ENCODE measurements at places on chromosomes 6 and 20.

DNA sequence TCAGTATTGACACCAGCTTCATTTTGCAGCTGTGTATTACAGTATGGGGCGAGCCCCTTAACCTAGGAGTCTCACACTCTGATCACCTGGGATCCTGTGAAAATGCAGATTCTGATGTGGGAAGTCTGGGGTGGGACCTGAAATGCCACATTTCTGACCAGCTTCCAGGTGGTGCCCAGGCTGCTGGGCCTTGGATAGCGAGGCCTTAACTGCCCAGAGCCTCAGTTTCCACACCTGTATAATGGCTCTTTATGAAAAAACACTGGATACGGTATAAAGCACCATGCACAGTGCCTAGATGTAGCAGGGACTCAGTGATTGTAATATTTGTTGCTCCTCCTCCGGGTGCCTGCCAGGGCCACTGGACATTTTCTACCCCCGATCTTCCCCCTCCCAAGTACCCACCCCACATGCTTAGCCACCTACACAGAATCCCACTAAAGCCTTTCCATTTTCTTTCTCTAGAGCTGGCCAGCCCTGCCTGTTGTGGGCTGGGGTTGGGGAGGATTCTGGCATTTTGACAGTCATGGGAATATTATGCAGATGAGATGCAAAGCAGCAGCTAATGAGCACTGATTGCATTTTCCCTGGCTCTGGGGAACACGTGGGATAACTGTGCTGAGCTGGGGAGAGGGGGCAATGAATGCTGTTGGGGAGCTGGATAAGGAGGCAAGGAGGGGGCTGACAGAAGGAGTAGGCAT is 44.8 kb downstream of the SPDEF start:
- no peak for DNase-seq

GRCh38 chr6:85137865-85138264 is 312.0 kb upstream of the NT5E start:
- no peak for DNase-seq

GRCh38 chr6:157911786-157912185 is 69.9 kb upstream of the SYNJ2 start:
- no peak for DNase-seq

DNA sequence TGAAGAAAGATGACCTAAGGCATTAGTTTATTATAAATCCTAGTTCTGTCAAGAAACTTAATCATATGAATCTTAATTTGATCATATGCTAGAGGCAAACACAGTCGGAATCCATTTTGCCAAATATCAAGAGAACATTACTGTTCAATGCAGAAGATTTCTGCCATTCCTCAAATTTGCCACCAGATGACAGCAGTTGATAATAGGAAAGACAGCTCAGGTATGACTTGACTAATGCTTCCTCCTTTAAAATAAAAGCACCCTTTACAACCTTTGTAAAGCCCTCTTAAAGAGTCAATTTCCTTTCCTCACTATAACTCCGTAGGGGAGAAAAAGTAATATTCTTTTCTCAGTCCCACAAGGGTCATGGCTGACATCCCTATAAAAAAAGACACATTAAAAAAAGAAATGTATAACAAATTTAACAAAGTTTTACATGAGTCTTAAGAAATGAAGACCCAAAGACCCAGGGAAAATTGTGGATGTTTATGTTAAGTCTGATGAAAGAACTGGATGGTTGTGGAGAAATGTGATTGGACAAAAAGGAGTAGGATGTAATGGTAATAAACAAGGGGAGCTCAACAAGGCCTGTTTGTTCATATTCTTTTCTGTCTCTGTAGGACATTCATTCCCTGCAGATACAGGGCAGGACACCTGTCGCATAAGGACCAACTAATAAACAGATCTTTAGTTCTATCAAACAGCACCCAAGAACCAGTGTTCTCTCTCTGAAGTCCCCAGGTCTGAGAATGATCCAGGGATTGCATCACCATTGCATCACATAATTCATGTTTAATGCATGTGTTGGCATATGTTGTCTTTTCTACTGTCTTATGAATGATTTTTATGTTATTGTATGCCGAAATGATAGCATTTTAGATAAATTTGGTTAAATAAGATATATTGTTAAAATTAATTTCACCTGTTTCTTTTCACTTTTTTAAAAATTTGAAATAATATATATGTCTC is 23.0 kb upstream of the IL17A start:
- no peak for DNase-seq

- no peak for DNase-seq
Observed at GRCh38 chr6:112938650-112939049, 591.5 kb downstream of the RFPL4B start.

DNA sequence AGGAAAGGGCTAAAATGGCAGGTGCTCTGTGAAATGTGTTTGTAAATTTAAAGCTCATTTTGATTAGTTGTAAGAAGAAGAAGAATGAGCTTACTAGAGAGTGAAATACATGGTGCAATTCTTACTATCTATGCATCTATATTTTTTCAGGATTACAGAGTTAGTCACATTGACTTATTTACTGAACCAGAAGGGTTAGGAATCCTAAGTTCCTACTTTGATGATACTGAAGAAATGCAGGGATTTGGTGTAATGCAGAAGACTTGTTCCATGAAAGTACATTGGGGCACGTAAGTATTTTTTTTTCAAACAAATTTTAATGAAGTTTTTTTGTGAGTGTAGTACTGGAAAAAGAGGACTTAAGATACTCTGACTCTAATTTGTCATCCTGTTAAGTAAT is 99.3 kb downstream of the RTN4IP1 start:
- DNase-seq: no peak

- DNase-seq: no peak
Observed at GRCh38 chr20:36585410-36586125, 12.2 kb downstream of the TGIF2 start.

DNA sequence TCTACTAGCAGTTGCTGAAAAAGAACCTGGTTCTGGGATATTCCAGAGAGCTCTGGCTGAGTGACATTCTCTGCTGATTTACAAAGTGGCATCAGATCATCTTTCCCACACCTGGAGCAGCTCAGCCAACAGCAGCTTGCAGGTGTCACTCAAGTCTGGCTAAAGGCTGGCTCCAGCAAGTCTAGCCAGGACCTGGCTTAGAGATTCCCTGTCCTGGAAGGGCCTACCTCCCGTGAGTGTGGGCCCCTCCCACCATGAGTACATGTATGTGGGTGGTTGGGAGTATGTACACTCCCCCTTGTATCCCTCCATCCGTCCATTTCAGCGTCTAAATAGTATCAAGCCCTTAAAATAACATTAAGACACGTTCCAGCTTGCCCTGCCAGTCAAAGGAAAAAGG is 539.3 kb upstream of the ID4 start:
- DNase-seq: no peak

DNA sequence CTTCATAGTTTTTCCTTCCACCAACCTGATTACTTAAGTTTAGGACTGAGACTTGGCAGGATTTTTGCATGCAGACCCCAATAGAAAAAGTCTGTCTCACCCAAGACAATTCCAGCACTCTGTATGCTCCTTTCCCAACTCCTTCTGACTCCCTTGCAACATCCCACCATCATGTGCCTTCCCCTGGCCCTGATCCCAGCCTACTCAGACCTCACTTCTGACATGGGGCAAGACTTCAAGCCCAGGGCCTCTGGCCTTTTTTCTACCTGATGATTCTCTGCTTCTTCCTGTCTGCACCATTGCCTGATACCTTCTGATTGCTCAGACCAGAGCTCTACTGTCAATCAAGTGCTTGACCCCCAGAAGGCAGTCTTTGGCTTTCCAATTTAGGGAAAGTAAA is 96.6 kb downstream of the HAO1 start:
- no peak for DNase-seq

DNA sequence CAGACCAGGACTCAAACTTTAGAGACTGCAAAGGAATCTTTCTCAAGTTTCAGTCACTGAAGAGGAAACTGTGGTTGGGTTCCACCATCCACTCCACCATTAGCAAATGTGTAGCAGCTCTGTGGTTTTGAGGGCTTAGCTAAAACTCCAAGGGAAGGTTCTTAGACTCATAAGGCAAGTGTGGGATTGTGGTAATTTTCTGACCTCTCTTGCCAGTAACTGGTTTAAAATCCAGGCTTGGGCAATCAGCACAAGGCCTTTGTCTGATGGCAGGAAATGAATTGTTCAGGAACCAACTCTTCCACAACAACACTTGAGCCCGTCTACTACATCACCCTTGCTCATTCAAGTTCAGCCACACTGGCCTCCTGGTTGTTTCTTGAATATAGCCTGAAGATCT is 68.6 kb upstream of the FBXL4 start:
- DNase-seq: no peak

- no peak for DNase-seq
Observed at GRCh38 chr20:37357481-37358365, 11.8 kb downstream of the SRC start.

- no peak for DNase-seq
Observed at GRCh38 chr6:74646461-74646860, 559.4 kb downstream of the COL12A1 start.
